Airway epithelial cell (primary cell): ENCODE measurements at places on chromosomes 12 and 14. TPM values are rescaled to one million over a fixed set of nuclear protein-coding genes. Genes with fewer than 3 reads are reported as not detected.

Gene DNM1L
- 63.8 and 73.9 TPM in 2 replicates for total RNA-seq

Gene CACNA2D4
- total RNA-seq = 0.71 TPM in 1 of 2 replicates, not detected in the other

Gene HRK
- total RNA-seq = not detected in 2 replicates

Gene CLEC2A
- not detected in 2 replicates for total RNA-seq

Gene GPX2
- total RNA-seq = 17.6 and 21.2 TPM in 2 replicates

Gene KIF26A
- 0.99 and 1.7 TPM in 2 replicates for total RNA-seq

Gene PLCZ1
- total RNA-seq = not detected in 2 replicates

Gene NEUROD4
- total RNA-seq = not detected in 2 replicates

Gene FIGNL2
- total RNA-seq = not detected in 2 replicates

Gene WSCD2
- 0.28 TPM in 1 of 2 replicates, not detected in the other for total RNA-seq

Gene RFX4
- not detected in 2 replicates for total RNA-seq

Gene CACNA1C
- total RNA-seq = not detected in 2 replicates

Gene AKAP3
- total RNA-seq = 0.07 TPM in 1 of 2 replicates, not detected in the other

Gene RTRAF
- 86.0 and 95.3 TPM in 2 replicates for total RNA-seq

Gene PCBP2
- 105 and 155 TPM in 2 replicates for total RNA-seq

Gene SYCP3
- total RNA-seq = not detected in 2 replicates

Gene APOLD1
- total RNA-seq = 1.7 and 2.0 TPM in 2 replicates

Gene C12orf54
- total RNA-seq = 1.5 and 2.6 TPM in 2 replicates

Gene PZP
- not detected in 2 replicates for total RNA-seq

Gene PTCSC3
- not detected in 2 replicates for total RNA-seq

Gene AKAP5
- 0.05 and 0.07 TPM in 2 replicates for total RNA-seq

Gene KIF21A
- 16.5 and 18.5 TPM in 2 replicates for total RNA-seq

Gene PPP1R36
- total RNA-seq = 0.14 TPM in 1 of 2 replicates, not detected in the other

Gene CRADD
- 15.9 and 19.2 TPM in 2 replicates for total RNA-seq

Gene RIPK3
- 5.4 and 6.0 TPM in 2 replicates for total RNA-seq

Gene ATL1
- 1.6 and 2.7 TPM in 2 replicates for total RNA-seq

Gene TRIM9
- 0.14 and 0.42 TPM in 2 replicates for total RNA-seq
